ENCODE measurements at places on chromosomes 6 and 20.

- no peak for DNase-seq
Measured at GRCh38 chr6:18533793-18534192, 146.6 kb downstream of the RNF144B start.

- DNase-seq, result no peak
Measured at GRCh38 chr20:1505361-1505760, 14.1 kb upstream of the SIRPB2 start.

- DNase-seq, result no peak
Measured at GRCh38 chr20:49948809-49949507, 12.8 kb downstream of the RNF114 start.

DNA sequence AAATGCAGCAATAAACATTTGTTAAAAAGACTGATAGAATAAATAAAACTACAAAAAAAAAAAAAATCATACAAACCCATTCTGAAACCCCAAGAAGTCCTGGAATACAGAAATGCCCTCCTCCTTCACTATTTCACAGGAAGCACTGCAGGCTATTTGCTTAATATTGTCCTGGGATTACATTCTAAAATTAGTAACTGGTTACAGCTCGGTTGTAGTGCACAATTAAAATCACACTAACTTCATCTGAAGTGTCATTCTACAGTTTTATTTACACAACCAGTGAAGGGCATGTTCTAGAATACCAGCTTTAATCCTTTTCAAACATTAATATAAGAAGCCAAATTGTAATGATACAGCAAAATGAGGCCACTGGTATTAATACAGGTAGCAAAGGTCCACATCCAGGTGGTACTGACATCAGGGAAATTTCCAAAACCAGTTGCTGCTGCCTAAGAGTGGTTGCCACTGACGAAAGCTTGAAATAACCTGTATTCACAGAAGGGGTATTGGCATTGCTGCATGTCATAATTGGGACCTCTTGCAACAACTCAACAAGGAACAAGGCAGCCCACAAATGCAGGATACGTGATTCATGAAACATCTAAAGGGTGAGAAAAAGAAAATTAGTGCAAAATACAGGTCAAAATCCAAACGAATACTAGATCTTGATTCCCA is 26.9 kb downstream of the AKIRIN2 start:
- no peak for DNase-seq

GRCh38 chr20:39880890-39881289 is 808.1 kb downstream of the MAFB start:
- no peak for DNase-seq

DNA sequence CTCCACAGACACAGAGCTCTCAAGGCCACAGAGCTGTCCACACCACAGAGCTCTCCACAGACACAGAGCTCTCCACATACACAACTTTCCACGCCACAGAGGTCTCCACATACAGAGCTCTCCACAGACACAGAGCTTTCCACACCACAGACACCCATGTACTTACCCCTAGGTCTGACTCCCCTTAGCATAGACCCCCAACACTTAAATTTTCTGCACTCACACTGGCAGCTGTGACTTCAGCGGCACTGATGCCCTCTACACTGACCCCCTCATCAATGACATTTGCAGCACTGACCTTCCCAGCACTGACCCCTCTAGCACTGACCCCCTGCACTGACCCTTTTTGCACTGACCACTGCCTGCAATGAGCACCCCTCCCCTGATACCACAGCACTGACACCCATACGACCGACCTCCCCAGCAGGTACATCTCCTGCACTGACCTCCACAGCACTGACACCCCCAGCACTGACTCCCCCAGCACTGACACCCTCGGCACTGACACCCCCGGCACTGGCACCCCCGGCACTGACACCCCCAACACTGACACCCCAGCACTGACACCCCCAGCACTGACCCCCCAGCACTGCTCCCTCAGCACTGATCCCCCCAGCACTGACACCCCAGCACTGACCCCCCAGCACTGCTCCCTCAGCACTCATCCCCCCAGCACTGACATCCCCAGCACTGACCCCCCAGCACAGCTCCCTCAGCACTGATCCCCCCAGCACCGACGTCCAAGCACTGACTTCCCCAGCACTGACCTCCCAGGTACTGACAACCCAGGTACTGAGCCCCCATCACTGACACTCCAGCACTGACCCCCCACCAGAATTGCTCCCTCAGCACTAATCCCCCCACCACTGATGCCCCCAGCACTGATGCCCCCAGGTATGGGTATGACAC is 56.5 kb downstream of the ERMARD start:
- DNase-seq, result no peak

GRCh38 chr6:82442061-82442719 is 78.6 kb downstream of the TPBG start:
- no peak for DNase-seq

DNA sequence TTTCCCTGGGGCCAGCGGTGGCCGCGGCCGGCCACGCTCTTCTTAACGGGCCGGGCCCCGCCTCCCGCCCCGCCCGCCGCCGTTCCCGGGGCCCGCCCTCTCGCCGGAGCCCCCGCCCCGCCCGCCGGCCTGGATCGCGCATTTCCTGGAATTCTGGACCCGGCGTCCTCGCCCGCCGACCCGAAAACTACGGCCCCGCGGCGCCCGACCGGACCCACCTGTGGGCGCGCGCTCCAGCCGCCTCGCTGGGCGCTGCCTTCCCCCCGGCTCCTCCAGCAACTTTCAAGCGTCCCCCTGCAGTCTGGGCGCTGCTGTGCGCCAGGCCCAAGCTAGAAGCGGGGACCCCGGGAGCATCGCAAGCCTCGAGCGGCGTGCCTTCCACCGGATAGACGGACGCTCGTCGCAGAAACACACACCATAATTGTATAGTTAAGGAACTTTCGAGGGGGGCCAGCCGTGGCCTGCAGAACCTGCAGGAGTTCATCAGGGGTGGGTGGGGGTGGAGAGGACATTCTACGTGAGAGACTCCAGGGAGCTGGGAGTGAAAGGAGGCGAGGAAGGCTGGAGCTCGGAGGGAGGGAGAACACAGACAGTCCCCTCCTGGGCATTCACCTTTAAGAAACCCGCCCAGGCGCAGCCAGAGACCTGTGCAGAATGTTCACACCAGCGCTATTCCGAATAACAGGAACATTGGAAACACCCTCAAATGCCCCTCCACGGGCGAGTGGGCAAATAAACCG is at the start of gene ADA:
ADA (minus strand) TSS at position 16 of the 740 bp plus-strand sequence. CDS start 92 bp downstream, outside the sequence.
- peak; percentile 27 for DNase-seq

- no peak for DNase-seq
Measured at GRCh38 chr6:31952140-31952805, 6.4 kb downstream of the CFB start.

DNA sequence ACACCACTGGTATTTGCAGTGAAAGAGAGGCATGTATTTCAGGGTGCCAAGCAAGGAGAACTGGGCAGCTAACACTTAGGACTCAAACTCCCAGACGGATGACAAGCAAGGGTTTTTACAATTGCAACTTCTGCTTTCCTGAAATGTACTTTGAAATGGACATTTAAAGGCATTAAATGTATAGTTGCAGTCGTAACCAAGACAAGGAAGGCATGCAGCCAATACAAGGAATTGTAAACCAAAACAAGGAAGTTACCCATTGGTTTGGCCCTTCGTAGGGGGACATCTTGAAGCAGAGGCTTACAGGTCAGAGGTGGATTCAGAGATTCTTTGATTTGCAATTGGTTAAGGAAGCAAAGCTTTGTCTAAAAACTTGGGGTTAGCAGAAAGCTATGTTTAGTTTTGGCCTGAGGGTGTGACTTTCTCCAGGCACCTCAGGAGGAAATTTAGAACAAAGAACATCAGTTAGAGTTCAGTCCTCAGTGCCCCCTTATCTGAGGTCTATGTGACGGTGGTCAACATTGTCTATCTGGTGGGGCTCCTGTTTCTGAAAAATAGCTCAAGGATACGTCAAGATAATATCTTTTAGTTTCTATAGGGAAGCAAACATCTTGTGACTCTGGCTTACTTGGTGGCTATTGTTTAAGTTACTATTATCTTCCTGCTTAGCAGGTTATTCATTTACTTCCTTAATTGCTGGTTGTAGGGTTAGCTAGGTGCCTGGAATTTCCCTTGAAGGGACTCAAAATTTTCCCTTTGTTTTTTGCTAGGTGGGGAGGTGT is 266.0 kb downstream of the CD83 start:
- no peak for DNase-seq

DNA sequence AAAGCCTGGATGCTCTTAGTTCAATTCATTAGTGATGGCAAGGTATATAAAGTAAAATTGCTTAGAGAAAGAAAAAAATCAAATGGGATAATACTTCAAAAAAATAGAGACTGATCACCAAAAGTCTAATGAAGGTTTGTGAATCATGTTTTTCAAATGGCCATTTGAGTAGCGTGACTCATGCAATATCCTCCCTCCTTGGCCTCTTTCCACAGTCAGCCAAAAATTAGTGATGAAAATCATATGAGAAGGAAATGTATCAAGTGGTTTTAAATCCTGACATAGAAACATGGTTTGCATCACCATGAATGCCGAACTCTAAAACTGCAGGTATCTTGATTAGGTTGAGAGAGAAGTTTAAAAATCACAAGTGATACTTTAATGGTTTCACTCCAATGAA is 1.2 kb upstream of the COL19A1 start:
- no peak for DNase-seq

DNA sequence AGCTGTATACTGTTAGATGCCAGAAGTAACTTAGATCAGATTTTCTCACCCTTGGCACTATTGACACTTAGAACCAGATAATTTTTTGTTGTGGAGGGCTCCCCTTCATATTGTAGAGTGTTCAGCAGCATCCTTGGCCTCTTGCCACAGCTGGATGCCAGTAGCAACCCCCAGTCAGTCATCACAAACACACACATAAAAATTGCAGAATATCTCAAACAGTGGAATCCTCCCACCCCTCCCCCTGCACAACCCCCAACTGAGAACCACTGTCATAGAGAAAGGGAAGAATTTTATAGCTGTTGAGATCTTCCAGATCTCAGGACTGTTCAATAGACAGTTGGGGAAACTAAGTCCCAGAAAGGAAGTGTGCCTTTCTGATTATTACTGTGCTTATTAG is 81.2 kb upstream of the VSTM2L start:
- no peak for DNase-seq

DNA sequence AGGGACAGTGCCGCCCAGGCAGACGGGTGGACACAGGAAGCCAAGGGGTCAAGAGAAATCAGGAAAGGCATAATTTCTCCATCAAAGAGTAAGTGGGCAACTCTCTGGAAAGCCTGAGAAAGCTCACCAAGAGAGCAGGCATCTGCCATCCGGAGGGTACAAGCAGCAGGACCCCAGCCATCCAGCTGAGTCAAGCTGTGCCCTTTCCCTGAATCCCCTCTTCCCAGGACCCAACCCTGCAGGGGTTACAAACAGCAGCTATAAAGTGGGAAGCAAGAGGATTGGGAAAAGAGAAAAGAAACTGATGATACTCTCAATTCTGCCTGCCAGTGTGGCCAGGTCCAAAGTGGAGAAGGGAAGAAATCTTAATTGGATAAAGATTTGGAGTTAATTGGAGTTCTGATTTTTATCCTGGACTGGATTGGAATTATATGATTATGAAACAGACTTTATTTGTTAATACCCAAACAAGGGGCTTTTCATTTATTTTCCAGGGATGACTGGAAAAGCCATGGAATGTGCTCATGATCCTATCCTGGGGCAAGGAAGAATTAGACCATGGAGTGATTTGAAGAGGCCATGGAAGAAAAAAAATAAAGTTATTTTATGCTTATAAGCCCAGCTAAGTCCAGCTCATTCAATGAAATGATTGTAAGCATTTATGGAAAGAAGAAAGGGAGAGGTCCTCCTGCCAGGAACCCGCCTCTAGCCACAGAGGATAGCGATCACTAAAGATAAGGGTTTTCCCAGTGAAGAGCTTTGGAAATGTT is 34.9 kb downstream of the NHLRC1 start:
- no peak for DNase-seq

GRCh38 chr20:2476742-2477615 is 6.4 kb upstream of the SNRPB start:
- DNase-seq, result no peak

DNA sequence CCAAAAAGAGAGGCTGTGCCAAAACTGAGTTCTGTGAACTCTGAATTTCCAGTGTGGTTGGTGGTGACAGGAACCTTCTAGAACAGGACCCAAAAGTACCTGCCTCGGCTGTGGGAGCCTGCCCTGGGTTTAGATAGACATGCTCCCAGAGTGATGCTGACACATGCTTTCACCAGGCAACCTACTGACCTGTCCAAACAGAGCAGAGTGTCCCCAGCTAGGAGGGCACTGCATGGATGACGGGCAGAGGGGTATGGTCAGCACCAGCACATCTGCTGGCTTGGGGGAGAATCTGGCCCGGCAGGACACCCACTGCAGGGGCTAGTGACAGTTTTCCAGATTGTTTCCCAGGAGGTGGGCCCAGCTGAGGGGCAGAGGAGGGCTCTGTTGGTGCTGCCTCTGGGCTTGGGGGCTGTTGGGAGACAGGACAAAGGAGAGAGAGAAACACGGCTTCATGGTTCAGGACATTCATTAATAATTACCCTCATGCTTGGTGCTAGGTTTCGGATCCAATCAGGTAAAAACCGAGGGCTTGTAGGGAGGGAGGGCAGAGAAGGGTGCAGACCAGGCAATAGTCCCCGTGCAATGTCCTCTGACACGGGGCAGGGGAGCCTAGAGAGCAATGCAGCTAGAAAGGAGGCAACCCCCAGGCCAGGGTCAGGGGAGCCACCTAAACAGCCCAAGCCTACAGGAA is 15.0 kb downstream of the KCNK5 start:
- no peak for DNase-seq

- DNase-seq, result peak; percentile 37
Measured at GRCh38 chr6:137661601-137662000, 167.4 kb upstream of the OLIG3 start.

DNA sequence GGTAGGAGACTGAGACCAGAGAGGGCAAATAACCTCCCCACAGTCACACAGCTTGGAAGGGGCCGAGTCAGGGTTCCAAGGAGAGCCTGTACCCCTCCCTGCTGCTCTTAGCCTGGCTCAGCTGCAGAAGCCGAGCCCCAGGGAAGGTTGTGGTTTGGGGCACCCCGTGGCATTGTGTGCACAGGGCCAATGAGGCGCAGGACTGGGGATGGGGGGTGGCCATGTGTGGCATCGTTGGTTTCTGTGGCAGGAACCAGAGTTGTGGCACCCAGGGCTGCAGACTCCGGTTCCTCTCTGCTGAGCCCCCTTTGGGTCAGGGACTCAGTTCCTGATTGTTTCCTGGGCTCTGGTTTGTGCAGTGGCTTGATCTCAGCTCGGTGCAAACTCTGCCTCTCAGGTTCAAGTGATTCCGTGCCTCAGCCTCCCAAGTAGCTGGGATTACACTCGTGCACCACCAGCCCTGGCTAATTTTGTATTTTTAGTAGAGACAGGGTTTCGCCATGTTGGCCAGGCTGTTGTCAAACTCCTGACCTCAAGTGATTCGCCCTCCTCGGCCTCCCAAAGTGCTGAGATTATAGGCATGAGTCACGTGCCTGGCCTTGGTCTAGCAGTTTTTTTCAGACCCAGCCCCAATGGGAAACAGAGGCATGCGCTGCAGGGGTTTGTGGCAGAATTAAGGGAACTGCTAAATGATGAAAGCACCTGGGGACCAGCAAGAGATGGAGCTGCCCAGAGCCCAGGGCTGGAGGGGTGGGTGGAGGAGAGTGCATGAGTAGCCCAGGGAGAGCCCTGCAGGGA is 221.0 kb upstream of the SULF2 start:
- no peak for DNase-seq

All from activated CD8-positive, alpha-beta memory T cell treated with anti-CD3 and anti-CD28 coated beads for 1 hour (primary cell).